ENCODE measurements at places on chromosomes 12 and 14.

DNA sequence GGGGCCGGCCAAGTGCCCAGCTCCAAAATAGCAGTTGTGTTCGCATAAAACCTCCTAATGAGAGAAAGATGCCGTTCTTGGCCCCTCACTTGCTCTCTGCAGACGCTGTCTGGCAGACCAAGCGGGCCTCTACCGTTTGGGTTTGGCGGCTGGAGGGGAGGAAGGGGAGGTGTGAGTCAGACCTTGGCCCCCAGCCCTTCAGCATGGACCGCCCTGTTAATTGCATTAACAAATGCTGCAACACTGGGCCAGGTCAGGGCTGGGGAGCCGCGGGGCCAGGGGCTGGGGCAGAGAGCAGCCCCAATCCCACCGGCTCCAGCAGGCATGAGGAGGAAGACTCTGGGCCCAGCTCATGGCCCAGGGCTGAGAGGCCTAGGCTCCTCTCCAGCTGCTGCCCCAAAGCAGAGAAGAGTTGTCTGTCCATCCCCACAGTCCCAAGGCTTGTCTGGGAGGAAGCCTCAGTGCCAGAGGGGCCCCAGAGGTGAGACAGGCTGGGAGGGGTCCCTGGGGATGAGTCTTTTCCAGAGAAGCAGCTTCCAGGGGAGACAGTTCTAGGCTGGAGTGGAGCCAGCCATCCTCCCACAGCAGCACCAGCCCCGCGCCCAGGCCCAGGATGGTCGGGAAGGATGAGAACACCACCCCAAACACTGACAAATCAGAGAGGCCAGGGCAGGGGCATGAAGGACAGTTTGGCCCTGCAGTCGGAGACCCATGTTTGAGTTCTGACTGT, 16.9 kb downstream of the LTBP2 start:
- DNase-seq = no peak

- no peak for DNase-seq
These were observed 87.9 kb downstream of the ALX1 start for GRCh38 chr12:85367936-85368335.

GRCh38 chr12:49288412-49288853, 6.5 kb upstream of the PRPH start:
- DNase-seq = no peak

- no peak for DNase-seq
These were observed 42.4 kb upstream of the GPATCH2L start for GRCh38 chr14:76109087-76109880.

DNA sequence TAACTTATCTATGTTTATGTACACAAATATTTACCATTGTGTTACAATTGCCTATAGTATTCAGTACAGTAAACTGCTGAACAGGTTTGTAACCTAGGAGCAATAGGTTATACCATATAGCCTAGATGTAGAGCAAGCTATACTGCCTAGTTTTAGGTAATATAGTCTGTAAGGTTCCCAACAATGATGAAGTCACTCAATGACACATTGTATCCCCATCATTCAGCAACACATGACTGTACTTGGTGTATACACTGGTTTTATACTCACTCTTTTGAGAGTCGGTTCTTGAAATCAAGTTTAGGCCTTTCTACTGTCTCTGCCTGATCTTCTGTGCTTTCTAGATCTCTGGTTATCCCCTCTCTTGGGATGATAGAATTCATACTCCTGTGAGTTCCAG, 5.5 kb downstream of the RNASE1 start:
- DNase-seq = no peak

GRCh38 chr12:15047611-15048010, 74.8 kb downstream of the PDE6H start:
- no peak for DNase-seq

DNA sequence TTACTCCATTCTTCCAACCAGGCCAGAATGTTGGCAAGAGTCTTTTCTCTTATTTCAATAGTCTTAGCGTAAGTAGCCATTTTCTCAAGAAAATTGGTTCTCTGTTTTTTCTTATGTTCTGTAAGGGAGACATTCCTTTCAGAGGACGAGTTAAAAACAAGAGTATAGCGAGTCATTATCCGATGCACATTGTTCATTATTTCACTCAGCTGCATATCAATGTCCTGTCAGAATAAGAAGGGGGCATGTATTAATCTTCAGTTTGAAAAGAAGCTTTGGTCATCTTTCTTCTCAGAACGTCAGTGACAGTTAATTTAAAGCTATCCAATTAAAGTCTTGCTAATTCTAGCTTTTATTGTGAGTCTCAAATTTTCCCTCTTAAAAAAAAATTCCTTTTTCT, 33.3 kb downstream of the FAM186A start:
- no peak for DNase-seq

GRCh38 chr14:22268875-22269274, 320.1 kb downstream of the DAD1 start:
- no peak for DNase-seq

GRCh38 chr12:108297424-108297823, 41.7 kb downstream of the CMKLR1 start:
- DNase-seq = no peak

- no peak for DNase-seq
These were observed 57.7 kb downstream of the HMGA2 start for GRCh38 chr12:65881965-65882413.

DNA sequence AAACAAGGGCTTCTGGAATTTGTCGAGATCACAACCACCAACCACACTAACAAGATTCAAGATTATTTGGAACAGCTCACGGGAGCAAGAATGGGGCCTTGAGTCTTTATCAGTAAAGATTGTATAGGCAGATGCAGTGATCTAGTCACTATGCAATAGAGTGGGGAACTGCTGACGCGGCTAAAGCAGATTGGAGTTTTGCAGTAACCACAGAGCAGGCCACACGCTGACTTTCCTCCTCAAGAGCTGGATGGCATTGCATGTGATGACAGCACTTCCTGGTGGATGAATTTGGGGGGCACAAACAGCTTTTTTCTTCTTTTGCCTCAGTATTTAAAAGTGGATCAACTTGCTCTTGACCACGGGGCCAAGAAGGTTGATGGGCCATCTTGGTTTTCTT, 46.0 kb downstream of the KCNK13 start:
- no peak for DNase-seq

GRCh38 chr12:29559198-29559597, 61.7 kb upstream of the OVCH1 start:
- no peak for DNase-seq

- DNase-seq = no peak
These were observed 176.2 kb downstream of the PHETA1 start for GRCh38 chr12:111192647-111193046.

DNA sequence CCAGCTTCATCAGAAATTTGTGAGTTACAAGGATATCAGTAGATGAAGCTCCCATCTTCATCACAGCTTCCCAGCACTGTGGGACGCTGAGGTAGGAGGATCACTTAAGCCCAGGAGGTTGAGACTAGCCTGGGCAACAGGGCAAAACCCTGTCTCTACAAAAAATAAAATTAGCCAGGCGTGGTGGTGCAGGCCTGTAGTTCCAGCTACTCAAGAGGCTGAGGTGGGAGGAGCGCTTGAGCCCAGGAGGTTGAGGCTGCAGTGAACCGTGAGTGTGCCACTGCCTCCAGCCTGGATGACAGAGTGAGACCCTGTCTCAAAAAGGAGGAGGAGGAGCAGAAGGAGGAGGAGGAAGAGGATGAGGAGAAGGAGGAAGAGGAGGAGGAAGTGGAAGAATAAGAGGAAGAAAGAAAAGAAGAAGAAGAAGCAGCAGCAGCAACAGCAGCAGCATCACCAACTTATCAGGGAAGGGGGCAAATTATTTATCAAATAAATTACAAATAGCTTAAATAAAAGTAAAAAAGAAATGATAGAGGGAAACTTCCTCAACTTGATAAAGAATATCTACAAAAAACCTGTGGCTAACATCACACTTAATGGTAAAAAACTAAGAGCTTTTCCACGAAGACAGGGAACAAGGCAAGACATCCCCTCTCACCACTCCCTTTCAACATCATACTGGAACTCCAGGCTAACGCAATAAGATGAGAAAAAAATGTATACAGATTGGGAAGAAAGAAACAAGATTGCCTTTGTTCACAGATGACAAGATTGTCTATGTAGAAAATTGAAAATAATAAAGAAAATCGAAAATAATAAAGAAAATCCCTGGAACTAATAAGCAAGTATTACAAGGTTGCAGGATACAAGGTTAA, 69.6 kb downstream of the NINJ2 start:
- DNase-seq = no peak

GRCh38 chr12:118061873-118062843, 1.2 kb upstream of the WSB2 start:
- no peak for DNase-seq

DNA sequence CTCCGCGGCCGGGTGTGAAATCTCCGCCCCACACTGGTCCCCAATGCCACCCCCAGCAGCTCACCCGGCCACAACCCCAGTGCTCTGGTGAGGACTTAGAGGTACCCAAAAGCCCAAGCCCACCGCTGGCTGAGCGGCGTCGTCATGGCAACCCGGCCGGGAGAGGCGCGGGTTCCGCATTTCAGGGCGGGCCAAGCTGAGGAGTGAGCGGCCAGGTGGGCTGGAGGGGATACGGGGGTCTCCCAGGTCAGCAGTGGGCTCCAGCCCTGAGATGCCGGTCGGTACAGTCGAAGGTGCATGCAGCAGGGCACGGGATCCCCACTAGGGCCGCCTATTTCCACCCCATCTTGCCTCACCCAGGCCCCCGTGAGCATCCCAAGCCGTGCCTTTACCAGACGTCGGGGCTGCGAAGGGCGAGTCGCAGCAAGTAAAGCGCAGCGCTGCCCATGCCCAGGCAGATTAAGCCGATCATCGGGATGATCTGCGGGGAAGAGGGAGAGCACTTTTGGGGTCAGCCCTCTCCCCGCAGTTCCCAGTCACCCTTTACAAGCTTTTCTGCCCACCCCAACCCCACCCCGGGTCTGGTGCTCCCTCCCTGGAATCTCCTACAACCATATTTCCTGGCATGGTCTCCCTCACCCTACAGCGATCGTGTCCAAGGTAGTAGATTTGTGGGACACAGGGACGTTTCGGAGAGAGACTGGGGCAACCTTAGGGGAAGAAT, 6.9 kb downstream of the SHMT2 start:
- no peak for DNase-seq

GRCh38 chr14:68890173-68890931, 88.8 kb downstream of the ACTN1 start:
- no peak for DNase-seq

GRCh38 chr12:123134271-123134671, 16.6 kb downstream of the PITPNM2 start:
- no peak for DNase-seq

GRCh38 chr12:124947561-124948398, 33.3 kb upstream of the UBC start:
- no peak for DNase-seq

DNA sequence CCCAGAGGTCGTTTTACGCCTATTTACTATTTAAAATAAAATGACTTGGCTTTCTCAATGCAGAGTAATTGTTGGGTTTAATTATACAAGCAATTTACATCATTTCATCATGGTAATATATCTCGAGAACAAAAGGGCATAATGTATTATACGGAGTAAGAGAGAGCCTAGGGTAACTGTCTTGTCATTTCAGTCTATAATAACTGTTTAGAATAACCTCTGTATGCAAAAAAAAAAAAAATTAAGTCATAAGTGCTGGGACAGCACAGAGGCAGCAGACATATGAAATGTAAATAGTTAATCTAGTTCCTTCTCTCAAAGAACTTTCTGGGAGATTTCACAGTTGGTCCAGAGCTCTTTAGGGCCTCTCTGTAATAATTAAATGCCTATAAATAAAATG, 284.9 kb downstream of the TMTC2 start:
- no peak for DNase-seq

- no peak for DNase-seq
These were observed 287.2 kb upstream of the ATP2B1 start for GRCh38 chr12:89995870-89996269.

All from AG04450 (cell line).